Stromal cell of bone marrow (primary cell): ENCODE measurements at places on chromosomes 7 and 10.
A peak's percentile ranks its signal among the peaks of the same experiment; 100 is the strongest.

DNA sequence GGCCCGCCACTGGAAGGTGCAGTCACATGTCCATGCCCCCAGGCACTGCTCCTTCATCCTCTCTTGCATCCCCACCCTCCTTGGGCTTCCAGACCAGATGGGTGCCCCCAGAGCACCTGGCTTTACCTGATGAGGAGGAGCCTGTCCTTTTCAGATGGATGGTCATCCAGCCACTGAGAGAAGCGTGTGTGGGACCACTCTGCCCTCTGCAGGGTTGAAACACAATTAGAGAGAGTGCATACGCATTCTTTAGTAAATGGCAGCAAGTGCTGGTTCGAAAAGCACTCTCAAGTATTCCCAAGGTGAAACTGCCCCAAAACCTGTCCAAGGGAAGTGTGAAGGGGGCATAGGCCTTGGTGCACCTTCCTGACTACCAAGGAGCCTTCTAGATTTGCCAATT is 41.6 kb downstream of the HBP1 start:
- no peak for DNase-seq

GRCh38 chr10:91883549-91884444 is 25.5 kb downstream of the FGFBP3 start:
- DNase-seq, result peak; percentile 38

GRCh38 chr7:43232366-43232765 is 119.9 kb downstream of the HECW1 start:
- no peak for DNase-seq

DNA sequence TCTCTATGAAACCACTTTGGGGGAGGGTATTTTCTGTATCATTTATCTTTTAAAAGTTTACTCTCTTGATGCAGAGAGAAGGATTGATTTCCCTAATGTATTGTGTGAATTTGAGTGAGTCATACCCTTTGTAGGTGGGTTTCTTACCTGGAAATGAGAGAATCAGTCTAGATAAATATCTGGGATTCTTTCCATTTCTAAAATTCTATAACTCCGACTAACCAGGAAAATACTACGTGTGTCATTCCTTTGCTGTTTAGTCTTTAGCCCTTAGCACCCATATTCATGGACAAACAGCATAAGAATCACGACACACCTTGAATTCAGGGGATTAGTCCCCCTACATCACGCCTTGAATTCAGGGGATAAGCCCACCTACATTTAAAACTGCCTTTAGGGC is 139.1 kb downstream of the GATA3 start:
- no peak for DNase-seq

DNA sequence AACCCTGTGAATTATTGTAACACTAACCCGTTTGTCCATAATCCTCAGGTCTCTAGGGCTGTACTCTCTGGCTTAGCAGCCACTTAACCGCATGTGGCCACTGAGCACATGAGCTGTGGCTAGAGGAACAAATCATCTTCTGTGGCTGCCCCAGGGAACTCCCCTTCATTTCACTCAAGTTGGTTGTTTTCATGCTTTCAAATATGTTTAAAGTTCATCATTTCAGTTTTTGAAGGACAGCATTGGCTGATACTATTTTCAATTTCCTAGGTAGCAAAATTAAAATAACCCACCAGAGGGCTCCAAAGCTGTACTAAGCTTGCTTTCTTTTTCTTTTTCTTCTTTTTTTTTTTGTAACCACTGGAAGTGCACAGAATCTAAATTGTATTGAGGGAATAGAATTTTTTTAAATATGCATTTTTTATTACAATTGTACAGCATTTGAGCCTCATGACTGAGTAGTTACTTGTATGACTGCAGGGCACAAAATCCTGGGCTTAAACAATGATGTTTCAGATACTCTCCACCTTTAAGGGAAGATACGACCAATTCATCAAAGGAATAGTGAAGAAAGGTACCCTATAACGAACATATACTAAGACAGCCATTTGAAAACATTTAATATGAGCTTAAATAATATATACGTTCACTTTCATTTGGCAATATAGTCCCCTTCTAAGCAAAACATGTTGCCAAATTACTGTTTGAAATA is 38.6 kb downstream of the MRC1 start:
- peak; percentile 43 for DNase-seq

DNA sequence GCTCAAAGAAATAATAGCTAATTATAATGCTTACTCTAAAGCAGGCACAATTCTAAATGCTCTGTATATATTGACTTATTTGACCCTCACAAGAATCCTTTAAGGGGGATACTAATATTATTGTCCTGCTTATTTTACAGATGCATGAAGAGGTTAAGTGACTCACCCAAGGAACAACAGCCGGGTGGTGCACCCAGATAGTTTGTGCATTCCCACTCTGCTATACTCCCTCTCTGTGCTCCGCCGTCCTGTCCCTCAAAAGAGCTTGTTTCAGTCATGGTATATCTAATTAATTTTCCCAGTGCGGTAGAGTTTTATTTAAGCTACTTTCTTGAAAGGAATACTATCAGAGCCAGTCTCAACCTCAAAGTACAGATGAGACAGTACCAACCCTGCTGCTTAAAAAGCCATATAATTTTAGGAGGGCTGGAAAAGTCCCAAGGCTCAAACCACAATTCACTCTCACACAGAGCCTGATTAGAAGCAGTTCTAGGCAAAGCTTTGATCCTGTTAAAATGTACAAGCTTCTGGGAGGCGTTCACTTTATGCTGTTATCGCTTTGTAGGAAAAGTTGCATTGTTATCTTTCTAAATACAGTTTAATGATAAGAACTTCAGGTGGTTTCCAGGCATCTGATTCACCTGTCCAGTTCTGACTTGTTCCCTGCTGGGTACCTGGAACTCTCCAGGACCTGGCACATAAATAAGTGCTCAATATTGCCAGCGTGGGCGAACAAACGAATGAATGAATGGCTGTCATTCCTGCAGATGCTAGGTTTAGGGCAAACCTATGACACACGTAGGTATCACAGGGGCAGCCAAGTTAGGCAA is 261.5 kb upstream of the KLF14 start:
- DNase-seq, result no peak

GRCh38 chr10:21509341-21510240 is 15.9 kb downstream of the SKIDA1 start:
- DNase-seq, result no peak

- DNase-seq, result no peak
Observed at GRCh38 chr10:70887804-70888800, at the start of gene PCBD1. Gene PCBD1, minus strand, starts transcription at chr10:70888565. Its CDS starts 32 bp downstream, at chr10:70888533.

GRCh38 chr7:158446281-158446680 is 141.3 kb downstream of the PTPRN2 start:
- no peak for DNase-seq

- no peak for DNase-seq
Observed at GRCh38 chr10:95745501-95745900, 10.5 kb upstream of the ENTPD1 start.

- DNase-seq, result no peak
Observed at GRCh38 chr10:105328503-105329133, 687.5 kb downstream of the SORCS3 start.

DNA sequence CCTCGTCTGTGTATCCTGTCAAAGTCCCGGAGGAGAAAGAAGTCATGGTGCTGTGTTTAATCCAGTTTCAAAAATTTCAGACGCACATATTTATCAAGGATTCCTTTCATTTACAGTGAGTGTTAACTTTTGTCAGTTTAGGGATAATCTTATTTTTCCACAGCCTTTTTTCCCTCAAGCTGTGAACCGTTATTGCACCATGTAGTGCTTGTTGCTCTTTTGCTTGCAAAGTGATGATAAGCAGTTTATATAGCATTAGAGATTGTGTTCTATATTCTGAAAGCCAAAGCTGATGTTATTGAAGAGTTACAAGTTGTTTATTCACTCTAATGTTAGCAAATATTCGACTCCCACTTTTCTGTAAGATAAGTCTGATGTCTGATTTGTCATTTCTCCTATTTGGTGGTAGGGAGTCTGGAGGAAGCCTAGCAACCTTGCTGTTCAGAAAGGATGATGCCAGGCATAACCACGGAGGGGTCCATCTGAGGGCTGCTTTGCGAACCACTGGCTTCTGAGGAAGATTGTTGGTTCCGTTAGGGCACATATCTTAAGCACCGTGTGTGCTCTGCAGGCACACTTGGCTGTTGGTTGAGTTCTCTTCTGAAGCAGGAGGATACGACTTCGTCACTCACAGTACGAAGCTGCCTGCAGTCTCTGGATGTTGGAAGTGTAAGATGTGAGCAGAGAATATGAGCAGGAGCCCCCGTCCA is 11.7 kb downstream of the CCNY start:
- DNase-seq, result no peak

DNA sequence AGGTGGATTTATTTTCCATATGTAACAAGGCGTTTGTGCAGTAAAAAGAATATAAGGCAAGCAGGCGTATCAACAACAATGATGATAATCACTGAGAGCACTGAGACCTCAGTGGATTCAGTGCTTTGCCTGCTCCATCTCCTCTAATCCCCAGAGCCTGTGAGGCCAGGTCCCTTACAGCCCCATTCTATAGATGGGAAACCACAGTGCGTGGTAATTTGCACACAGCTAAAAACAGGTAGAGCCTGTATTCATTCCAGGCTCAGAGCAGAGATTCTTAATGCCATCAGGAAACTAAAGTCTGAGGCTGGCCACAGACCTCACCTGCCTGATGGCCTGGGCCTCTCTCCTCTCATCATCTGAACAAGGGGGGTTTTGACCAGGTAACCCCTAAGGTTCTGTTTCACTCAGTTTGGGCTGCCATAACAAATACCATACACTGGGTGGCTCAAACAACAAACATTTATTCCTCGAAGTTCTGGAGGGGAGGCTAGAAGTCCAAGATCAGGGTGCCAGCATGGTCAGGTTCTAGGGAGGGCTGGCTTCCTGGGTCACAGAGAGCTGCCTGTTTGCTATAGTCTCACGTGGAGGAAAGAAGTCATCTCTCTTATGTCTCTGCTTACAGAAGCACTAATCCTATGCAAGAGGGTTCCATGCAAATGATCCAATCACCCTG is 10.3 kb upstream of the RASSF4 start:
- no peak for DNase-seq

- no peak for DNase-seq
Observed at GRCh38 chr10:49738616-49739360, 23.3 kb downstream of the OGDHL start.

DNA sequence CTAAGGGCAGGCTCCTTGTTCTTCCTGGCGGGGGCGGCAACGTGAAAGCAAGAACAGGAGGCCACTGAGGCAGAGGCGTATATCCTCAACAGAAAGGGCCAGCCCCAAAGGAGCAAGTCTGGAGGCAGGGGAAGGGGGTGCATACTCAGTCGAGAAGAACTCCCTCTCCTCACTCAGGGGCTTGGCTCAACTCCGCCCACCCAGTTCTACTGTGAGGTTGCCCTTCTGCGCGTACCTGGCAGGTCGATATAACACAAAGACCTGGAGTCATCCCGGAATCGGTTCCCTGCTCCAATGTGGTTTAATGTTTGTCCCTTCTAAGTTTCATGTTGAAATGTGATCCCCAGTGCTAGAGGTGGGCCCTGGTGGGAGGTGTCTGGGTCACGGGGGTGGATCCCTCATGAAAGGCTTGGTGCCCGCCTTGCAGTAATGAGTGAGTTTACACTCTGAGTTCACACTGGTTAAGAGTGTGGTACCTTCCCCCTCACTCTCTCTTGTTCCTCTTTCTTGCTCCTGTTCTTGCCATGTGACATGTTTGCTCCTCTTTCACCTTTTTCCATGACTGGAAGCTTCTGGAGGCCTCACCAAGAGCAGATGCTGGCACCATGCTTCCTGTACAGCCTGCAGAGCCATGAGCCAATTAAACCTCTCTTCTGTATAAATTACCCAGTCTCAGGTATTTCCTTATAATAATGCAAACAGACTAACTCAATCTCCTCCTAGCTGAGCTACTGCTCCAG is 32.6 kb downstream of the GSDME start:
- no peak for DNase-seq

DNA sequence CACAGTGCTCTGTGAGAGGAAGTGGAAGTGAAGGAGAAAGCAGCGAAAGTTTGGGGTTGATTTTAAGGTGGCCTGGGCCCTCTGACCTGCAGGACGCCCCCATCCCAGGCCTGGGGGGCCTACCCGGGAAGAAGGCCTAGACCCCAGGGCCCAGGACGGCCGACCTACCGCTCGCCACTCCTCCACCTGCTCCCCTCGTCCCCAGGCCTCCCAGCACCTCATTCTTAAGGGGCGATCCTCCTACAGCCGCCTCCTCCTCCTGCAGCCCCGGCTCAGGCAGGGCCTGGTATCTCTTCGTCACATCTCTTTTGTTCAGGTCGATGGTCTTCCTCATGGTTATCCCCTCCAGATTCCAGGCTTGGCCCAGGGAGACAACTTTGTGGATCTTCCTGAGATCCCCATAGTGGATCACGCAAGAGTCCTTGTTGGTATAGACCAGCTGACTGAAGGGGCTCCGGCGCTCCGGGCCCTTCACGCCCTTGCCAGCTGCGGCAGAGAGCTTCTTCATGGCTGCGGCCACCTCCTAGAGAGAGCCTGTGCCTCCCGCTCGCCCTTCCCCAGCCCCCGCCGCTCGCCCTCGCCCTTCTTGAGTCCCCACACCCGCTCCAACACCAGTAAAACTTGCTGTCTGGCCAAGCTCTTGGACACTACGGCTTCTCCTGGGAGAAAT is 117.5 kb downstream of the OR13A1 start:
- no peak for DNase-seq

DNA sequence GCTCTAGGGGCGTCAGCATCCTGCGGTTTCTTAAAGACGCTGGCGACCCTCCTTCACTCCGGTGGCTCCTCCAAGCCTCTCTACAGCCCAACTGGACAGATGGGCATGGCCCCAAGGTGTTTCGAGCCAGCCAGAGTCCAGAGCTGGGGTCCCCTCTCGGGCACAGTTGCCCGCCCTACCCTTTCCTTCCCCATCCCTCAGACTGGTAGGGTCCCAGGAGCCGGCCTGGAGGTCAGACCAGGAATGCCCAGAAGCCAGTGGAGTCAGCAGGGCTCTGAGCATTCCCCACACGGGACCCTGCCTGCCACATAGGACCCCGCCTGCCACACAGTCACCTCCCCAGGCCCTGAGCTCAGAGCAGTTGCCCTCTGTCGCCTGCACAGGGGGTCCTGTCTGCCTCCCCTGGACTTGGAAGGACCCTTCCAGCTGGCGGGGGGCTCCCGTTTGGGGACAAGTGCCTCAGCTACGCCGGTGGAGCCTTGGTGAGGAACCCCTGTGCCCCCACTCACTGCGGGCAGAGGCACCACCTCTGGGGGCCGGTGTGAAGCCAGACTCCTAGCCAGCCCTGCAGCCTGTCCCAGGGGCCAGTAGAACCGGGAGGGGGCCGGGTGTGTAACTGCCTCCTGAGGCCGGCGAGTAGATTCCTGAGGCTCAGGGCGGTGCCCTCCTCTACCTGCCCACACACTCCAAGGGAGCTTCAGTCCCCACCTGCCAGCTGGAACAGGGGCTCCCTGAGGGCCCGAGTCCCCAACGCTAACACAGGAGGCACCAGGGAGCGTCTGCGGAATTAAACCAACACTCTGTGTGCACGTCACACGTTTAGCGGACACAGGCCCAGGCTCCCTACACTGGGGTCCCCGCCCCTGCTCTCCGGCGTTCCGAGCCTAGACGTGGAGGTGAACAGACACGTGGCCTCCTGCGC is 19.4 kb upstream of the PDGFA start:
- no peak for DNase-seq

GRCh38 chr7:6078548-6078947 is 47.4 kb downstream of the ANKRD61 start:
- DNase-seq, result no peak

- DNase-seq, result no peak
Observed at GRCh38 chr10:121033366-121033765, 182.2 kb downstream of the WDR11 start.
